Astrocyte (in vitro differentiated cells and primary cell): ENCODE measurements at places on chromosomes 5 and 9. TPM values are rescaled to one million over a fixed set of nuclear protein-coding genes. Genes with fewer than 3 reads are reported as not detected.

GRCh38 chr9:78830301-78830700 is 533.4 kb downstream of the PSAT1 start:
- H3K4me1 ChIP-seq = no peaks in the 10 kb centered on the region
- H3K4me3 ChIP-seq = no peak overlapping the region
- H3K27ac ChIP-seq = no peak overlapping the region
- no peak for DNase-seq
- H3K36me3 ChIP-seq = no peaks in the 10 kb centered on the region
- H3K27me3 ChIP-seq = no peaks in the 10 kb centered on the region

DNA sequence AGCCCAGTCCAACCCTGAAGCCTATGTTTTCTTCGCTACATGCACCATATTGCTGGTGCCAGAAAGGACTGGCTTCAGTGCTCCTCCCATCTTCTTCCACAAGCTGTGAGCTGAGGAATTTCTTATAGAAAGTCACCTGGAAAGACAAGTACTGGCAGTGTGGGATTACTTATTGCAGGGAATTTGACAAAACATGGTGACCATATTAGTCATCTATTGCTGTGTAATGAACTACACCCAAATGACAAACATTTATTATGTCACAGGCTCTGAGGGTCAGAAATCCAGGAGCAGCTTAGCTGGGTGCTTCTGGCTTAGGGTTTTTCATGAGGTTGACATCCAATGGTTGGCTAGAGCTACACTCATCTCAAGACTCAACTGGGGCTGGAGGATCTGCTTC is 75.5 kb downstream of the ENTREP1 start:
- no peak overlapping the region for H3K27ac ChIP-seq
- peaks cover 4% of the 10 kb centered on the region for H3K4me1 ChIP-seq
- no peak overlapping the region for H3K4me3 ChIP-seq
- no peak for DNase-seq
- H3K27me3 ChIP-seq = peaks cover 2% of the 10 kb centered on the region

DNA sequence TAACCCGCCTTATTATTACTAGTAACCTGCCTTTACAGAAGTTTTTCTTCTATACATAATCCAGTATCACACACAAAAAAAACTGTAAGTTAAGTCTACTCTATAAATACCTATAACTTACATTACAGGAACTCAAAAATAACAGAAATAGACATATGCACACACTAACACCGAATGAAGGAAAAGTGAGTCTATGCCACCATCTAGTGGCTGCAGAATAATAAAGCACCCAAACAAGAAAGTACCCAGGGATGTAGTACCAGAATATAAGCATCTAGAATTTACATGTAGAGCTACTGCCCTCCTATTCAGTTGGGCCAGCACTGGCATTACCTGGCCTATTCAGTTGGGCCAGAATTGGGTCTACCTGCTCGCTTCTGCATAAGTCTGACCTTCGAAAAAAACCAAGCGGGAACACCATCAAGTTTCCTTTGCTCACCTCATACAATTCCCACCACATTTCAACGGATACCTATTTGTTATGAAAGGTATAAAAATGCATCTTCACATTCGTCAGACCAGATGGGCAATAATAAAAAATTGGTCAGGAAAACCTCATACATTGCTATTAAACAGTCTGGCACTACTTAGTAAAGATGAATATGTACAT is 4.0 kb upstream of the NIPSNAP3A start:
- no peak overlapping the region for H3K27ac ChIP-seq
- no peaks in the 10 kb centered on the region for H3K36me3 ChIP-seq
- H3K4me3 ChIP-seq = no peak overlapping the region
- DNase-seq = peak; percentile 31
- no peaks in the 10 kb centered on the region for H3K27me3 ChIP-seq

- no peaks in the 10 kb centered on the region for H3K27me3 ChIP-seq
- H3K4me1 ChIP-seq = no peaks in the 10 kb centered on the region
- no peak for DNase-seq
- H3K36me3 ChIP-seq = peaks cover 75% of the 10 kb centered on the region
- no peak overlapping the region for H3K4me3 ChIP-seq
Measured at GRCh38 chr9:134742822-134743535, 101.4 kb downstream of the COL5A1 start.

DNA sequence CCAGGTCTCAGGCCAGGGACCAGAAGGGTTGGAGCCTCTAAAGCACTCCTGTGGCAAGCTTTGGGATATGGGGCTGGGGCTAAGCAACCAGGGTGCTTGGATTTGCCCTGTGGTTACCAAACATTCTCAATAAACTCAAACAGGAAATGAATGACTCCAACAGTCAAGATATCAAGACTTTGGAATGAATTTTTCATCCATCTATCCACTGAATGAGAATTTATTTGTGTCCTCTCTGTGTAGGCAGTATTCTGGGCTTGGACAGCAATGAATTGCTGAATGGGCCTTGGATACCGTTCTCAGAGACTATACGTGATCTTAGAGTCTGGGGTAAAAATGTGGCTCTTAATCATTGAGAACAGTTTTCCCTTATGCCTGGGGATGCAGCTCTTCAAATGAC is 212.5 kb downstream of the DAB2IP start:
- peaks cover 8% of the 10 kb centered on the region for H3K4me1 ChIP-seq
- no peak overlapping the region for H3K27ac ChIP-seq
- no peaks in the 10 kb centered on the region for H3K27me3 ChIP-seq
- H3K36me3 ChIP-seq = no peaks in the 10 kb centered on the region

DNA sequence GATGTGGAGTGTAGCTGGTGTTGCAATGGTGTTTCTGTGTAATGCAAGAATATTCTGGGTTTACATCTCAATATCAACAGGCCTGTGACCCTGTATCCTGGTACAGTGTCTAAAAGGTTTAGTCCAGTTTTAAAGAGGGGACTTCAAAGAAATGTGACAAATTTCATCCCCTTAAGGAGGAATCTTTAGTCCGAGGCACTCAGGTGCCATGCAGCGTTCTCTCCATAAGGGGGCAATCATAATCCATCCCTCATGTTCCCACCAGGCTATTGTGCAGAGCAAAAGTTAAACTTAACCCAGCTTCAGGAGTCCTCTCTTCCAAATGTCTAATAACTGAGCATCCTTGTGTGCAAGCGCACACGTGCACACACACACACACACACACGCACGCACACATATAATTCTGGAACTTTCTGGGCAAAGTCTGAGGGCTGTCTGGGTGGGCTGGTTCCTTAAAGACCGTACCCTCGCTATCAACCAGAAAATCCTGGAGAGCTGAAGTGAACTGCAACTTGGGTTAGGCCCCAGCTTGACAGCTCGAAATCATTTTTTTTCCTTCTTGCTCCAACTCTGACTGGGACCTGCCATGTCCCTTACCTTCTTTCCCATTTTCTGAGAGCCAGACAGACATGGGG is 46.0 kb downstream of the CRB2 start:
- peaks cover 2% of the 10 kb centered on the region for H3K27me3 ChIP-seq
- H3K27ac ChIP-seq = no peak overlapping the region
- no peaks in the 10 kb centered on the region for H3K36me3 ChIP-seq
- peaks cover 7% of the 10 kb centered on the region for H3K4me1 ChIP-seq
- DNase-seq = peak; percentile 20

GRCh38 chr5:116576053-116576713 is 1.6 kb upstream of the SEMA6A start:
- peaks cover 46% of the 10 kb centered on the region for H3K27me3 ChIP-seq
- H3K27ac ChIP-seq = no peak overlapping the region
- peak; percentile 16 for DNase-seq
- H3K4me1 ChIP-seq = peaks cover 27% of the 10 kb centered on the region

- peak; percentile 52 for DNase-seq
- H3K27me3 ChIP-seq = no peaks in the 10 kb centered on the region
- H3K36me3 ChIP-seq = no peaks in the 10 kb centered on the region
- peaks cover 7% of the 10 kb centered on the region for H3K4me1 ChIP-seq
- no peak overlapping the region for H3K4me3 ChIP-seq
- H3K27ac ChIP-seq = no peak overlapping the region
Measured at GRCh38 chr5:106454651-106455415, 1215.9 kb downstream of the EFNA5 start.

GRCh38 chr5:13771011-13771571 is 173.4 kb downstream of the DNAH5 start:
- H3K4me1 ChIP-seq = peaks cover 8% of the 10 kb centered on the region
- H3K4me3 ChIP-seq = no peak overlapping the region

DNA sequence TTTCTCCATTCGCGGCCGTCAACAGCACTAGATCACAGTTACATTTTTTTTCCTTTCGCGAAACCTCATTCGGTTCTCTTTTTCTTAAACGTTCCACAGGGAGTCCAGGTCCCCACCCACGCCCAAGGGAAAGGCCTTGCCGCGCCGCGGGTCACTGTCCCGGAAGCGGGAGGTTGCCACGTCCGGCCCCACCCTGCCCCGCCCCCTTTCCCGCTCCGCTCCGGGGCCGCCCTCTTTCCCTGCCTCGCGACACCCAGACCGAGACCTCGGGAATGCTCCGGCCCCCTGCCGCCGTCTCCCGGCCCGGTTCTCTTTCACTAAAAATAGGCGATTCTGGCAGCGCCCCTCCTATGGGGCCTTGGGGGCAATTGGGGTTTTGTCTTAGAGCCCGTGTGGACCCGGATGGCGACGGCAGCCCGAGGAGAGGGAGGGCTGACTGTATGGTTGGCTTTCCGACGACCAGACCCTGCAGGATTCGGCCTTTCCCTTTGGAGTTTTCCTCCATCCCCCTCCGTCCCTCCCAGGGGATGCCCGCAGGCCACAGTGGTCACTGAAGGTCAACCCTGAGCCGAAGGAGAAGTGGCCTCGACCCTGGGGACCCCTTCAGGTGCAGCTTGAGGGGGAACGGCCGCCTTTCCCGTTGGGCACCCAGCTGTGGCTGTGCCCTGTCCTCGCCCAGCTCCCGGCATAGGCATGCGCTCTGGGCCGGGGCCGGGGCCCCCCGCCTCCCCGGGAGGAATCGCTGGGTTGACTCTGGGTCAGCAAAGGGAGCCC is 2.8 kb upstream of the RACK1 start:
- DNase-seq = peak; percentile 71
- H3K27ac ChIP-seq = peak overlapping the region; percentile 96
- H3K4me3 ChIP-seq = peak overlapping the region; percentile 92
- H3K4me1 ChIP-seq = peaks cover 23% of the 10 kb centered on the region
- H3K36me3 ChIP-seq = peaks cover 9% of the 10 kb centered on the region

DNA sequence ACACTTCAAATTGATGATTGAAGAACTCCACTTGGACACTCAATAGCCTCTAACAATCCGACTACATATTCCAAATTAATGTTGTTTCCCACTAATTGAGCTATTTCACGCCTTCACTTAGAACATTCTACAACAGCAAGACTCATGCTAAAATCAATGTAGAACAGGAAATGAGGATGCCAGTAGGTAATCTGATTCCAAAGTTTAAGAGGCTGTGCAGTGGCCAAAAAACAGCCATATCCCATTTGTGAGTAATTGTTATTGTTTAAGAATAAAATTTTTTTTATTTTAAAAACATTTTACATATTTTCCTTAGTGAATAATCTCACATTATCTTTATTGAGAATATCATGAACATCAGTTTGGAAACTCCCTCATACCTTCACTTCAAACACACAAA is 35.7 kb upstream of the GHR start:
- DNase-seq = no peak
- no peak overlapping the region for H3K4me3 ChIP-seq
- H3K27me3 ChIP-seq = no peaks in the 10 kb centered on the region
- H3K36me3 ChIP-seq = no peaks in the 10 kb centered on the region

DNA sequence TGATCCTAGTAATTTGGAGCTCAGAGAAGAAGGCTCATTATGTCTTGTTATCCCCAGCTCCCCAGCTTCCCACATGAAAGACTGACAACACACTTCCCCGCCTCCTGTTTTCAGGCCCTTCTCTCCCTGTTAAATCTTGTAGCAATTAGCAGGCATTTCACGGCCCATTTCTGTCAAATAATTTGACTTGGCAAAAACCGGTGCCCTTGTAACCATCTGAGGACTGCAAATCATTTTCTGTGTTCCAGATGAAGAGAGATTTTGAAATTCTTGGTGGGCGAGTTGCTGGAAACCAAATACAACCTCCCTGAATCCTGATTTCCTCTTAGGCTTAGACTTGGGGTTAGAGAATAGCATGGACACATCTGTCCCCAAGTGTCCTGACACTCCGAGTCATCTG is 109.7 kb downstream of the MSX2 start:
- DNase-seq = no peak
- H3K4me1 ChIP-seq = peaks cover 10% of the 10 kb centered on the region
- H3K27me3 ChIP-seq = no peaks in the 10 kb centered on the region
- no peak overlapping the region for H3K4me3 ChIP-seq
- H3K27ac ChIP-seq = no peak overlapping the region

DNA sequence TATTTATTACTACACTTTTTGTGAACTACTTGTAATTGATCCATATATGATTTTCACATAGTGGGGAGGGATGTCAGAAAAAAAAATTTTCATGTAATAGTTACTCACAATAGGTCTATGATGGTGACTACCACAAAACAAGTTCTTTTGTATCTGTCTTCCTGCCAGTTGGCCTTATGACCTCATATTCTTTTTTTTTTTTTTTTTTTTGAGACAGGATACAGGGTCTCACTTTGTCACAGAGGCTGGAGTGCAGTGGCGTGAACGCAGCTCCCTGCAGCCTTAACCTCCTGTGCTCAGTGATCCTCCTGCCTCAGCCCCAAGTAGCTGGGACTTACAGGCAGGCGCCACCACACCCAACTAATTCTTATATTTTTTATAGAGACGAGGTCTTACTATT is 10.9 kb downstream of the SEC24A start:
- DNase-seq = no peak
- no peak overlapping the region for H3K27ac ChIP-seq
- no peaks in the 10 kb centered on the region for H3K4me1 ChIP-seq
- H3K4me3 ChIP-seq = no peak overlapping the region

GRCh38 chr5:163460562-163461171 is at the start of gene HMMR:
Gene HMMR, plus strand, starts transcription at chr5:163460632. Its CDS starts 61 bp downstream, at chr5:163460693.
- peak within 1 kb of the TSS; percentile 100 for H3K27ac ChIP-seq
- no peaks in the 10 kb centered on the region for H3K27me3 ChIP-seq
- peak within 1 kb of the TSS; percentile 94 for H3K4me3 ChIP-seq
- peak; percentile 21 for DNase-seq

GRCh38 chr5:16417398-16418074 is 48.1 kb downstream of the ZNF622 start:
- H3K4me1 ChIP-seq = no peaks in the 10 kb centered on the region
- H3K27ac ChIP-seq = no peak overlapping the region

- H3K36me3 ChIP-seq = no peaks in the 10 kb centered on the region
- no peak overlapping the region for H3K27ac ChIP-seq
- peaks cover 4% of the 10 kb centered on the region for H3K4me1 ChIP-seq
- DNase-seq = no peak
Measured at GRCh38 chr5:176441921-176442323, 6.3 kb upstream of the FAF2 start.

- H3K4me1 ChIP-seq = no peaks in the 10 kb centered on the region
- H3K27me3 ChIP-seq = no peaks in the 10 kb centered on the region
- no peaks in the 10 kb centered on the region for H3K36me3 ChIP-seq
- H3K27ac ChIP-seq = no peak overlapping the region
- DNase-seq = no peak
- no peak overlapping the region for H3K4me3 ChIP-seq
Measured at GRCh38 chr5:99929067-99929805, 605.9 kb upstream of the FAM174A start.

- no peak overlapping the region for H3K4me3 ChIP-seq
- DNase-seq = no peak
- no peaks in the 10 kb centered on the region for H3K4me1 ChIP-seq
- H3K36me3 ChIP-seq = peaks cover 42% of the 10 kb centered on the region
Measured at GRCh38 chr9:36213989-36214388, 23.3 kb downstream of the CLTA start.

Gene IL4
- not detected in 2 replicates for total RNA-seq

Gene STPG3
- total RNA-seq = not detected in 2 replicates

Gene ZNF300
- 7.7 and 9.2 TPM in 2 replicates for total RNA-seq

Gene CDH9
- not detected in 2 replicates for total RNA-seq

Gene KIF4B
- total RNA-seq = not detected in 2 replicates

Gene ARL14EPL
- total RNA-seq = not detected in 2 replicates

Gene FRRS1L
- 0.43 and 1.1 TPM in 2 replicates for total RNA-seq

Gene UBE2B
- total RNA-seq = 97.1 and 97.8 TPM in 2 replicates

Gene PCDHGA10
- 34.0 and 41.6 TPM in 2 replicates for total RNA-seq

Gene F2RL1
- total RNA-seq = 140 and 164 TPM in 2 replicates

Gene PCDHA1
- total RNA-seq = not detected in 2 replicates

Gene OMD
- total RNA-seq = not detected in 2 replicates

Gene SOX30
- total RNA-seq = 0.14 and 0.19 TPM in 2 replicates

Gene GALNT12
- 1.7 TPM in 2 replicates for total RNA-seq
